ENCODE measurements at places on chromosomes 7 and 10. TPM values are rescaled to one million over a fixed set of nuclear protein-coding genes. Genes with fewer than 3 reads are reported as not detected.

Gene PTN
- total RNA-seq, result not detected

Gene INSYN2A
- not detected for total RNA-seq

Gene IFIT1B
- not detected for total RNA-seq

Gene CALCR
- not detected for total RNA-seq

Gene SCART1
- 11.2 TPM for total RNA-seq

- no peak for DNase-seq
Measured at GRCh38 chr7:22486597-22486996, 13.4 kb downstream of the STEAP1B start.

DNA sequence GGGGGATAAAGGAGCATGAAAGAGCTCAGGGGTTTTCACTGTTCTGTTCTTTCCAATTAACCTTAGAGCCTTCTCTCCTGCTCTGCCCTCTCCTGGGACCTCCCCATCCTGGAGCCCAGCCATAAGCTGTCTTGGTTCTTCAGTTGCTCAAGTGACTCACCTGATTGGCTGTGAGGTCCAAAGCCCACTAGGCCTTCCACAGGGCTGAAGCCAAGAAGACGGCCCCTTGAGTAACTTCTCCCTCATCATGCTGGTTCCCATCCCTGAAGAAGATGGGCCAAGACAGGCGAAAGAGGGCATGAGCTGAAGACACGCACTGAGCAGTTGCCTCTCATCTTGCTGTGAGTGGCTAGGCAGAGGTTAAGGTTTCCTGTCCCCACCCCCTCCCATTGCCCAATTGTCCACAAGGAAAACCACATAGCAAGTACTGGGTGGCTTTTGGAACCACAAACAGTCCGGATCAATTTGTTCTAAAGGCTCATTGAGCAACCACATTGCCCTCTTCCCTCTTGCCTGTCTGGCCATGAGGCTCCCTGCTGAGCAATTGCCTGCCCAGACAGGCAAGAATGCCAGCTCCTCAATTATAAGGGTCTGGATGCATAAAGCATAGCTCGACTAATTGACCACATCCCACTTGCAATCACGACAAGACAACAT, 43.9 kb upstream of the GPAM start:
- no peak for DNase-seq

Gene TYW1B
- 7.7 TPM for total RNA-seq

DNA sequence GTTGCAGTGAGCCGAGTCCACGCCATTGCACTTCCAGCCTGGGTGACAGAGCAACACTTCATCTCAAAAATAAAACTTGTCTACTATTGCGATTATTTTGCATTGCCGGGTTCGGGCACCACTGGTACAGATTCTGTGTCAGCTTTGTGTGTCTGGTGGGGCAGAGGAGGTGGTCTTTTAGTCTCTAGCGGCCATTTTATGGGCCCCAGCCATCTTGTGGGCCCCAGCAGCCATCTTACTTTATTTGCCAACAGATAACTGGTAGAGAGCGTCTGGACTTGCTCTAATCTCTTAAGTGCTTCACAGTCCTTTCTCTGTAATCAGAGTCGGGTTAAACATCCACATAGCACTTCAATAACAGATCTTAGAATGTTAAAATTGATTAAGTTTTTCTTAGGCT, 4.9 kb downstream of the BUD23 start:
- no peak for DNase-seq

- no peak for DNase-seq
Measured at GRCh38 chr7:122219253-122219865, 75.3 kb upstream of the AASS start.
